ENCODE measurements at places on chromosomes 11 and 22.
A peak's percentile ranks its signal among the peaks of the same experiment; 100 is the strongest.

DNA sequence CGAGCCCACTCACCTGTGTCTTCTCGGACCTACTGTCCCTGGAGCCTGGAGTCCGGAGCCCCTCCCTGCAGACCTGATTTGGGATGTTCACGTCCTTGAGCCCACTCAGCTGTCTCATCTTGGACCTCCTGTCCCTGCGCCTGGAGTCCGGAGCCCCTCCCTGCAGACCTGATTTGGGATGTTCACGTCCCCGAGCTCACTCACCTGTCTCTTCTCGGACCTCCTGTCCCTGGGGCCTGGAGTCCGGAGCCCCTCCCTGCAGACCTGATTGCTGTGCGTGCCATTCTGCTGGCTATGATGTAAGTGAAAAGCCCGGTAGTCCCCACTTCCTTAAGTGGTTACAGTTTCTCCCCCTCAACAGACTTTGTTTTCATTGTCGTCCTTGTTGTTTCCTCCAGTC, 867.1 kb downstream of the BRD1 start:
- no peak for DNase-seq

- DNase-seq = no peak
Measured at GRCh38 chr11:43574949-43575912, 105.3 kb upstream of the HSD17B12 start.

- DNase-seq = no peak
Measured at GRCh38 chr22:50700387-50701075, 27.9 kb downstream of the SHANK3 start.

GRCh38 chr11:12177739-12178338, 67.4 kb downstream of the MICAL2 start:
- no peak for DNase-seq

DNA sequence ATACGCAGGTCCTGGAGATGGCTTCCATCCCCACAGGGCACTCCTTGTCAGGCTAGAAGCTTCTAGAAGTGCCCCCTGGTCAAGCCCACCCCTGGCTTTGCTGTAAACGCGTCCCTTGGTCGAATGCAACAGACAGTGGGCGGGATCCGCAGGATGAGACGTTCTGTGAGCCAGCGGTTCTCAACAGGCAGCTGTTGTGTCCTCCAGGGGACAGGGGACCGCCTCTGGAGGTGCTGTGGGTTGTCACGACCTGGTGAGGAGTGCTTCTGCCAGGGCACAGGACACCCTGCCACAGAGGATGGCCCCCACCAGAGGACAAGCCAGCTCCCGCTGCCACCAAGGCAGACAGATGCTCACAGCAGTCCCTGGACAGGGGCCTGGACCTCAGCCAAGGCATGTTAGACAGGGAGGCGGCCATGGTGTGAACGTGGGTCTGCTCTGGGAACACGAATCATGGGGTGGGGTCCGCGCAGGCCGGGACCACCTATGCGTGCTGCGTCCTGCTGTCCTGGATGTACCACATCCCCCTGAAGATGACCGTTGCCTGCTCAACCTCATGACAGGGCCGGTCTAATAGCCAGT, 11.7 kb downstream of the CRELD2 start:
- DNase-seq = no peak

GRCh38 chr22:43828998-43829782, 17.1 kb upstream of the EFCAB6 start:
- DNase-seq = no peak

- DNase-seq = no peak
Measured at GRCh38 chr11:12503039-12503484, 125.7 kb downstream of the PARVA start.

DNA sequence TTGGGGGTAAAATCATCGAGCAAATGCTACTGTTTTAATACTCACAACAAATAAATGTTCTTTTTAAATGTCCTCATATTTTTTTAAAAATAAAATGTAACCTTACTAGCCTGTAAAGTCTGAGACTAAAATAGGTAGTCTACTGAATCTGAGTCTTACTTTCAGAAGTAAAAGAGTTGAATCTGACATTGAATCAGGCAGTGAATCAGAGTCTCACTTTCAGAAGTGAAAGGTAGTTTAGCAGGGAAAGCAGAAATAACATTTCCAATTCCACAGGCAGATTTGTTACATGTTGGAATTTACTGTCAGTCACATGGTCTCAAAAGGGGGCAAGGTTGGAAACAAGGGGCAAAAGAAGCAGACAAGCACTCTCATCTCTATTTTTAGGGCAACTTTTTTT, 143.0 kb downstream of the ELP4 start:
- no peak for DNase-seq

DNA sequence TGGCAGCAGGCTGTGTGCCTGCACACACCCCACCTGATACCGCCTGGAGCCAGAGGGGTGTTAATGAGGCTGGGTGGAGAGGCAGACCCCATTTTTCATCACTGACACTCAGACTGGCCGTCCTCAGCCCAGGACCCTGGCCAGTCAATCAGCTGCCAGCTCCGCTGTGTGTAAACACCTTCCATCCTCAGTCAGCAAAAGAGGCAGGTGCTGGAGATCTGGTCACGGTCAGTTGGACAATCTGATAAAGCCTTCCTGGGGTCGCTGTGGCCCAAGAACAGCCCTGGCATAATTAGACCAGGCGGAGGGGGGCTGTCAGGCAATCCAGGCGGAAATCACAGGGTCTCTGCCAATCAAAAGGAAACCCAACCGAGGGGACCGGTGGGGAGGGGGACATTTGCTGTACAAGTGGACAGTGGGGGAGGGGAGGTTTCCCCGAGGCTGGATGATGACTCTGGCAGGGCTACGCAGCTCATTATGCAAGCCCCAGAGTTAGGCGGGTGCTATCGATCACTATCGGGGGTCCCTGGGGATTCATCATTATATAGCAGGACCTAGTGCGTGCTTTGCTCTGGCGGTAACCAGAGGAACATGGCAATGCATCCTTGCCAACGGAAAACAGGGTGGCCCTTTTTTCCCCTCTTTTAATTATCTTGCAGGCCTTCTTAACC, 72.9 kb downstream of the ABTB2 start:
- no peak for DNase-seq

GRCh38 chr11:67452141-67452952, at the start of gene GPR152:
Gene GPR152, minus strand, starts transcription at chr11:67452729. Its CDS starts 5 bp downstream, at chr11:67452724.
- no peak for DNase-seq

DNA sequence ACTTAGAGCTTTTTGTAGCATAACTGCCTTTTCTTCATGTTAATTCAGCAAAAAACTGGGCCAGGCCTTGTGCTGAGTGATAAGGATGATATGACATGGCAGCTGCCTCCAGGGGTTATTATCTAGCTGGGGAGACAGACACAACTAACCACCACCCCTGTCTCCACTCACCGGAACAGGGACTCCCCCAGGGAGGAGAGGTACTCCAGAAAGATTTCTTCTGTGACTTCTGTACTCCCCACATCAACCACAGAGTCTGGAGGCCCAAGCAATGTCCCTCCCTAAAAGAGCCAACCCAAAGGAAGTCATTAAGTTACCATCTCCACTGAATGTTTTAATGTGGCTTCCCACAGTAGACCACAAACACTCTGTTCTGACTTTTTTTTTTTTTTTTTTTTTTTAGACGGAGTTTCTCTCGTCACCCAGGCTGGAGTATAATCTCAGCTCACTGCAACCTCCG, 14.3 kb upstream of the PMM1 start:
- peak; percentile 26 for DNase-seq

DNA sequence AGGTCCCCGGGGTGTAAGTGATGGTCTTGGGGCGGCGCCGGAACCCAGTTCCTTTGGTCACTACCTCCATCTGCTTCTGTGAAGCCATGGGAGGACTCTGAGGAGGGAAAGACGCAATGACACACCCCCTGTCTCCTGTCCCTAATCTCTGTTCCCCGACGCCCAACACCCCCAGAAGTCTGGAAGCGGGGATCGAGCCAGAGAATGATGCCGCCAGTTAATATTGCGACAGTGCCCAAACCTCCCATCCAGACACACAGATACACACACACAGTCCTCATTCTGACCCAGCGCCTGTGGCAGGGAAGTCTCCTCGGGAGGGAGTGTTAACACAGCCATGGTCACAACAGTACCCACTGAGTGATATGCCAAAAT, 352 bp downstream of the C22orf23 start:
- no peak for DNase-seq
